ENCODE measurements at places on chromosomes 16 and 17. TPM values are rescaled to one million over a fixed set of nuclear protein-coding genes. Genes with fewer than 3 reads are reported as not detected.

TBX6 gene
- total RNA-seq = 1.4 TPM

FBXO39 gene
- total RNA-seq = 0.25 TPM

SAMD14 gene
- 1.2 TPM for total RNA-seq

KRTAP2-2 gene
- total RNA-seq = not detected

LDHD gene
- 0.17 TPM for total RNA-seq

KRTAP3-1 gene
- total RNA-seq = not detected

AATK gene
- 2.1 TPM for total RNA-seq

SERPINF2 gene
- total RNA-seq = 1.3 TPM

CMTM1 gene
- 12.2 TPM for total RNA-seq

TK2 gene
- 9.0 TPM for total RNA-seq

IRX5 gene
- total RNA-seq = not detected

ENPP7 gene
- total RNA-seq = 0.20 TPM

ASIC2 gene
- total RNA-seq = not detected

CIBAR2 gene
- total RNA-seq = not detected

NPW gene
- not detected for total RNA-seq

KRTAP4-9 gene
- total RNA-seq = not detected

BAIAP3 gene
- total RNA-seq = 18.3 TPM

SYT17 gene
- total RNA-seq = not detected

ACD gene
- 50.6 TPM for total RNA-seq

TMIGD1 gene
- not detected for total RNA-seq

Data from CD4-positive, alpha-beta memory T cell (primary cell).